Cerebellar cortex (tissue), 1 donor: ENCODE measurements at places on chromosomes 7 and 10.

DNA sequence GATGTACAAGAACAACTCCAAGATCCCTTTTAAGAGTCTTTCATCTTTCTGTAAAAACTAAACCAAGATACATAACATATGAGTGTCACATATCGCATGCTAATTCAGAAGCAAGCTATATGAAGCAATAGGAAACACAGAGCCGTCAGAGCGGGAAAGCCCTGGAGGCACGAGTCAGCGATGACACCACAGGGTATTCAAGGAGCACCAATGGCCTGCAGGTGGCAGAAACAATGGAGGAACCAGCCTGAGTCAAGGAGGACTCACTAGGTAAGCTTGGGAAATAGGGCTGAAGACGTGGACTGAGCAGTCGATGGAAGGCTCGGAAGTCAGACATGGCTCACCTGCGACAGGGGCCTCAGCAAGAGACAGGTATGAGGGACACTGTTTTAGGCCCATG lies 214.4 kb downstream of the FAM107B start:
- DNase-seq, result no peak

- DNase-seq, result peak; percentile 69
Measured at GRCh38 chr7:142733271-142733670, 16.0 kb upstream of the PRSS1 start.

DNA sequence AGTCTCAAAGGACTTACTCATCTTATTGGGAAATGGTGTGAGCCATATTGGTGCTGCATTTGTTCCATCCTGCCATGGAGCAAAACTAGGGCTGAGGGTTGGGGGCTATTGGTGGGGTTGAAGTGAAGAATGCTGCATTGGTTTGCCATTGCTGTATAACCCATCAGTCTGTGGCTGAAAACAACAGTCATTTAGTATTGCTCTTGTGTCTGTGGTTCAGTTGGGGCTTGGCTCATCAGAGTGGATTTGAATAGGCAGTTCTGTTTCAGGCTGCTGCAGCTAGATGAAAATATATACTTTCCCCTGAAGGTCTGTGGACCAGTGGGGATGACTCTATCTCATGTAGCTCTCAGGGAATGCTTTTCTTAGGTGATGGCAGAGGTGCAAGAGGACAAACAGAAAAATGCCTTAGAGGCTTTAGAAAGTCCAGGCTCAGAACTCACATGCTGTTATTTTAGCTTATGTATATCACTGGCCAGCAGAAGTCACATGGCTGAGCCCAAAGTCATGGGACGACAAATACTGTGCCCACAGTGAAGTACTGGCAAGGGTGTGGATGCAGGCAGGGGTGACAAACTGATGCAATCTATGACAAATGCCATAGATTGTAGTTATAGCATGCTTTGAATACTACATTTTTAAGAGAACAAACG lies 15.2 kb upstream of the EXOC6 start:
- DNase-seq, result no peak

GRCh38 chr10:12444981-12445700 lies 95.8 kb downstream of the CAMK1D start:
- no peak for DNase-seq

DNA sequence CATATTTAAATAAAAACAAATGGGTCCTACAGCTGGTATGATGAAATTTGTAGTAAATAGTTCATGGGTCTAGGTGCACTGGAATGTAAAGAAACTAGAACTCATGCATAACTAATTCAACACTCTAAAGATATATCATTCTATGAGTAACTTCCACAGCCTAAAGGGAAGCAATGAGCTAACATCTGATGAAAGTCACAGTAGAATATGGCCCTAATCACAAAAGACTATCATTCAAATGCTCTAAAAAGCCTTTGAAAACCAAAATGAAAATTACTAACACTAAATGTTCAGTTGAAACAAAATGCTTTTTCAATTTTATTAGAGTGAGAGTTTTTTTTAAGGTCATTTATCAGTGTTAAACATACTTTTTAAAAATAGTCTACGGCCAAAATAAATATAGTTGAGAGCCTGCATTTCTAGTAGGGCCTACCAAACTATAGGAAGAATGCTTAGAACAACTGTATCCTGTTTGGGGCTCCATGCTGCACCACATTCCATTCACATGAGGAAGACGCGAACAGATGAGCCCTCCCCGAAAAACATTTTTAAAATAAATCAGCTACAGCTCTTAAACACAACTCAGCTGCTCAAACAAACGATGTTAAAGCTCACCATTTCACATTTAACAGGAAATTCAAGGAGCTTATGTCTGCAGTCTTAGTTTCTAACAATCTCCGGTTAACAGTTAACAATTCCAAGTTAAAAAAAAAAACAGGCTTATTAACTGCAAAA lies 134.5 kb downstream of the NRBF2 start:
- peak; percentile 69 for DNase-seq

GRCh38 chr10:125294109-125294508 lies 133.7 kb upstream of the CTBP2 start:
- no peak for DNase-seq

- DNase-seq, result no peak
Measured at GRCh38 chr7:42315103-42315502, 78.1 kb upstream of the GLI3 start.

DNA sequence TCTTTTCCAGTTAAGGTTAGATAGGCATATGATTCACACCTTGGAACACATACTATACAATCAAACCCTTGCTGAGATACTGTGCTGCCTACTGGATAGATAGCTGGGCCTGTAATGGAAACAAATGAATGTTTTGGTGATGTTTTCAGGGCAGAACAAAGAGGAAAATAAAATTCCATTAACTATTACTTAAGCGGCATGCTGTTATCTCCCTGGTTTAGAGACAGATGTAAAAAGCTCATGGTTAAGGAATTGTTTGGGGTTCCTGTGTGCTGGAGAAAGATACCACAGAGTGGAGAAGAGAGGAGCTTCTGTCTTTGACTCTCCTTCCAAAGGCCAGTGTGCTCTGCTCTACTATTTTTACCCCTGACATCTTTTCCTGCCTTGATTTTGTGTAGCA lies 341.1 kb downstream of the PLXDC2 start:
- no peak for DNase-seq

- DNase-seq, result no peak
Measured at GRCh38 chr7:105218215-105218614, 170.5 kb downstream of the SRPK2 start.

GRCh38 chr7:84744385-84744784 lies 442.5 kb downstream of the SEMA3D start:
- no peak for DNase-seq

DNA sequence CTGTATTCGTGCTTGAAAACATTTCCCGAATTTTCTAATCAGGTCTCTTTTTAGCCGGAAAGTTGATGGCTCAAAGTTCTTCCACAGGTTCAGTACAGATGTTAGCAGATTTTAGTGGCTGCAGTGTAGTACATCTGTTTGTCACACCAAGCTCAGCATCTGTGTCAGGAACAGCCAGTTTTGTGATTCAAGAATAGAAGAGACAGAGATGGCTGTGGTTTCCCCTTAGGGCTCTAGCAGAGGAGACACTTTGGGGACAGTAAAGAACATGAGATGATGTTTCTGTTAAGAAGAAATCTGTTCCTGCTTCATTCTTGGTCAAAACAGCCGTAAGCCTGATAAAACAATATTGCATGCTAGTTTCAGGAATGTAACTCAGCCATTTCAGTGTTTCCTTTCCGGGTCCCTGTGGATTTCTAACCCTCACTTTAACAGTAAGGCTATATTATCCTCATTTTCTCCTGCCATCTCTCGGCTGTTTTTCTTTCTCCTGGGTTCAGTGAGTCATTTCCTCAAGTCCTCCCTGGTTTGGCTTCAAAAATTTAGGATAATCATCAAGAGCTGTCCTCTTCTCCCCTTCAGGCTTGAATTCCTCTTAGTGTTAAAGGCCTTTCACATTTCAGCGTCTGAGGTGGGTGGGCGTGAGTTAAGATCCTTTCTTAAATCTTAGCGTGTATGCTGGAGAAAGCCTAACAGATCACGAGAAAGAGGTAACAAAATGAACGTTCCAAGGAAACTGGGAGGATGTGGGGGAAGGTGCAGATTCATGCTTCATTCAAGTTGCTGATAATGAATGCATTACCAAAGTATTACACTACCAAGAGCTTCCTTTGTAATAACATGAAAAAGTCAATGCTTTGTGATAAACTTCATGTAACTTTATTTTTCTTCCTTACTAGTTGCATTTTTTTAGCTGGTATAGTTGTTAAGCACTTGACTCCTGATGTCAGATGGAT lies 37.1 kb upstream of the BICC1 start:
- no peak for DNase-seq

DNA sequence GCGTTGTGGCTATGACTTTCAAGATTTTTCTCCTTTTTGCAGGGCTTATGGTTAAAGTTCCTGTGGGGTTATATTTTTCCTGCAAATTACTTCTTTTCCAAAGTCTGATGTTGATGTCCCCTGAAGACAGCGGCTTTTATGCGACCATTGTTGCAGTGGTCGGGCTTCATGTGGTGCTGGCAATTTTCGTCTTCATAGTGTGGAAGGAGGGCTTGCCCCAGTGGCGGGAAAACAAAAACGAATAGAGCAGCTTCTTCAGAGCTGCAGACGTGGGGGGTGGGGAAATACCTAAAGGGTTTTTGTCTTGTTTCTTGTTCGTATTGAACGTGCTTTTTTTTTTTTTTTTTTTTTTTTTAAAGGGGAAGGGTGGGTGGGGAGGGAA lies 53.8 kb downstream of the MCMBP start:
- DNase-seq, result peak; percentile 47
